Sciatic nerve (tissue), 2 donors: ENCODE measurements at places on chromosomes 7 and 10.
A peak's percentile ranks its signal among the peaks of the same experiment; 100 is the strongest.

GRCh38 chr10:22252801-22253579, 35.2 kb upstream of the EBLN1 start:
- peak; percentile 66 for DNase-seq

DNA sequence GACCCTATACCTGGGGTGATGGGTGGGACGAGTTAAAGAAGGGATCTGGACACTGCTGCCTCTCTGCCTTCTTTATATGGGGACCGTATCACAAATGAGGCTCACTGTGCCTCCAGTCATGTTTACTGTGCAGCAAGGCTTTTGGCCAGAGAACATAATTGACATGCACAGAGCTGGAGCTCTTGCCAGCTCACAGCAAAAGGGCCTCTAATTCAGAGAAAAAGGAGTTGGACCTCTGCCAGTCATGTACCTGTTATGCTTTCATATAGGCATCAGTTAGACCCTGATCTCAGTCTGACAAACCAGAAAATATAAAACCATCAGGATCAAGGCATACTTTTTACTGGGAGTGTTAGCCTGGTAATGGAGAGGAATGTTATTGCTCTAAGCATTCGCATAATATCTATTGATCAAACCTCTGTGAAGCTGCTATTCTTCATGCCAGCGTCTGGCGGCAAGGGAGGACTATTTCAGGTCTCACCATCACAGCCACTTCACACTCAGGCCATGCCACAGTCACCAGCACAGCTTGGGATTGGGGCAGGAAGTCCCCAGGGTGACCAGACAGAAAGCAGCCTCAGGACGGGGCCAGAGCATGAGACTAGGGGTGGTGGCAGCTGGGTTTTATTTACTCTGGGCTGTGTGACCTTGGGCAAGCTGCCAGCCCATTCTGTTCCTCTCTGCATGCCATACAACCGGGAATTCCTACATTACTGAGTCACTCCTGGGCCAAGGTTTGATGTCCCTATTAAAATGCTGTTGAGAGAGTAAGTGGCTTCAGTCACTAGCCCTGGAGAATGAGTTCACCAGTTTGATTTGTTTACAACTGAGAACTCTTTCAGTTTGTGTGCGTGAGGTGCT, 90.1 kb downstream of the NPSR1 start:
- no peak for DNase-seq

GRCh38 chr10:73892310-73893030, 18.1 kb upstream of the CAMK2G start:
- DNase-seq, result no peak

DNA sequence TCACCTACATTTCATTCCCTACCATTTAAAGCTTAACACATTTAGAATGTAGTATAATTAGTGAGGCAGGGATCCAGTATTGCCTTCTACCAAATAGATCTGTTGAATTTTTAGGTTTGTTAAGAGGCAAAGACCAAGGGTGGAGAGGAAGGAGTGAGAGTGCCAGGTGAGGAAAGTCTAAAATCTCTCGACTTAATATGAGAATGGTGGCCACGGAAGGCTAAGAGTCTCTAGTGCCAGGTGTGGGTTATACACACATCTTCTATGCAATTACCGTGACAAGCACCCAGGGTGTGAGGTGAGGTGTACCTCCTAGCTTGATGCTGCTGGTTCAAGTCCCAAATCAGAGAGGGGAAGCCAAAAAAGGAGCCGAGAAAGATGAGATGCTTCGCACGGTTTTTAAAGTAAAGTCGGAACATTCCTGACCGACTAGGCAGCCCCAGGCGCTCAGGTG, 439 bp downstream of the IQUB start:
- no peak for DNase-seq

GRCh38 chr10:46523119-46523961, 33.1 kb downstream of the GPRIN2 start:
- peak; percentile 59 for DNase-seq

- DNase-seq, result no peak
Measured at GRCh38 chr7:96416599-96416998, 94.7 kb upstream of the SLC25A13 start.
